CD4-positive, alpha-beta memory T cell (primary cell): ENCODE measurements at places on chromosomes 12 and 14.

DNA sequence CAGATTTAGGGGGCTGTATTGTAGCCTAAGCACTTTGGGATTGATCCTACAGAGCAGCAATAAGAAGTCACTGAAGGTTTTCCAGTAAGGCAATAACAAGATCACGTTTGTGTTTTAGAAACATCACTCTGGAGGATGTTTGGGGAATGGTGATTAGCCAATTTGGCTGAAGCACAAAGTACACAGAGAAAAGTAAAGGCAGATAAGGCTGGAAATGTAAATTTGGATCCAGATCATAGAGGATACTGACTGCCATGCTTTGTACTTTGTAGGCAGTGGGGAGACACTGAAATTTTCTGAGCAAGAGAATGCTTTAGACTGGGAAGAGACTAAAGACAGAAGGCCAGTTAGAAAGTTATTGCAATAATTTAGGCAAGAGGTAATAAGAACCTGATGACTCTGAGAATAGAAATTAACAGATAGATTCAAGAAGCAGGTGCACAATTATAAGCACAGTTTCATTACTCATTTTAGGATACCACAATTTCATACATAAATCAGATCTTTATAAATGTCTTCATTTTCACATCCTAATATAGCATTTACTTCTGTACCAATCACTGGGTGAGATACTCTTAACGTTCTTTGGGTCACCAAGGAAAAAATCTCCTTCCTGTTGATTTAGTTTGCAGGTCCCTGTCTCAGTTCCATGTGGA is 314.5 kb upstream of the GARIN6 start:
- DNase-seq, result no peak

GRCh38 chr12:45623221-45623620 is 106.3 kb upstream of the ARID2 start:
- DNase-seq, result no peak

GRCh38 chr12:124231980-124232653 is 62.8 kb upstream of the RFLNA start:
- DNase-seq, result no peak

- DNase-seq, result no peak
Observed at GRCh38 chr14:62301911-62302310, 539.7 kb downstream of the SNAPC1 start.

GRCh38 chr12:116774020-116774419 is 35.9 kb downstream of the RNFT2 start:
- no peak for DNase-seq

DNA sequence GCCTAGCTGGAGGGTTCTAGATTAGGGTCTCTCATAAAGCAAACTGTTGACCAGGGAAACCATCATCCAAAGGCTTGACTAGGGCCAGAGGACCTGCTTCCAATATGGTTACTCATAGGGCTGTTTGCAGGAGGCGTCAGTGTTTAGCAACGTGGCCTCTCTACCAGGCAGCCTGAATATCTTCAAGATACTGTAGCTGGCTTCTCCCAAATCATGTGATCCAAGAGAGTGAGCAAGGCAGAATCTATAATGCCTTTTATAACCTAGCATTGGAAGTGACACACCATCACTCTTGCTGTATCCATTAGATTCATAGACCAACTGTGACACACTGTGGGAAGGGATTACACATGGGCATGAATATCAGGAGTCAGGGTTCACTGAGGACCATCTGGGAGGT is 17.3 kb downstream of the TPH2 start:
- DNase-seq, result no peak
